Activated effector memory CD4-positive, alpha-beta T cell treated with Interleukin-2 at 50 U/mL for 16 hours (primary cell): ENCODE measurements at places on chromosomes 11 and 22.
A peak's percentile ranks its signal among the peaks of the same experiment; 100 is the strongest.

DNA sequence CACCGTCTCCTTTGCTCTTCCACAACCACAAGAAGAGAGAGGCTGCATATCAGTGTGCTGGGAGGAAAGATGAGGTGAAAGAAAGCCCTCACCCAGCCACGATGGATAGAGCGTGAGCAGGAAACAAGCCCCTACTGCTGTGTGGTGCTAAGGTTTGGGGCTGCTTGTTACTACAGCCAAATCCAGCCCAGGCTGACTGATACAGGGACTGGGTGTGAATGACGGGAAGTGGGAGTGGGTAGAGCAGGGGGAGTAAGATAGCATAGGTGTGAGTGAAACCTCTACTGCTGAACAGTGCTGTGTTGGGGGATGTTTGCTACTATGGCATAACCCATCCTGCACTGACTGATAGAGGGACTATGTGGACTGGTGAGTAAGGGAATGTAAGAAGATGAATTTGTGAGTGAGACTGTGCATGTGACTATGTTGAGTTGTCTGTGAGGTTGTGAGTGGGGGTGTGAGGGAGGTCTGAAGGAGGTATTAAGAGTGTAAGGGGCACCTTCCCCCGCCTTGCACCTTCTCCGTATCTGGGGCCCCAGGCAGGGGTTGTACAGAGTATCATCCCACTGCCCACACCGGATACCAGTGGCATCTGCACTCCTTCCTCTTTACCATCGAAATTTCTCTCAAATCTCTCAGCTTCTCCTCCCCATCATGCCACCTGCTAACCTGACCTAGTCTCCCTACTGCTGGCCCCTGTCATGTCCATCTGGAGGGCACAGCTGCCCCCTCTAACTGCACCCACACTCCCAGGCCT, 91.5 kb downstream of the MN1 start:
- no peak for DNase-seq

GRCh38 chr11:69904161-69904973, 85.2 kb upstream of the FGF3 start:
- DNase-seq, result no peak

DNA sequence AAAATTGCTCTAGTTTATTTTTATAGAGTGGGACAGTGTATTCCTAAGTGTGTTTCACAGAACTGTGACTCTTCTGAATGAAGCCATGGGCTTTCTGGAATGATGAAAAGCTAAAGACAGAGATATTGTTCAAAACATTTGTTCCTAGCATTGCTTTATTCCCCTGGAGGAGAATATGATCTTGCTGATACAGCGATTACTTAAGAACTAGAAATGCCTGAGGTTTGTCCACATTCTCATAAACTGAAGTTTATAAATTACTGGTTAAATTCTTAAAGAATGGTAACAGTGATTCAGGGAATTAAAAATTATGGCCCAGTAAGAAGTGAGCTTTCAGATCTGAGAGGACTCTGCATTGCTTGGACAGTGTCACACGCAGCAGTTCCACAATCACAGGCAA, 690.3 kb downstream of the FAM181B start:
- DNase-seq, result no peak

DNA sequence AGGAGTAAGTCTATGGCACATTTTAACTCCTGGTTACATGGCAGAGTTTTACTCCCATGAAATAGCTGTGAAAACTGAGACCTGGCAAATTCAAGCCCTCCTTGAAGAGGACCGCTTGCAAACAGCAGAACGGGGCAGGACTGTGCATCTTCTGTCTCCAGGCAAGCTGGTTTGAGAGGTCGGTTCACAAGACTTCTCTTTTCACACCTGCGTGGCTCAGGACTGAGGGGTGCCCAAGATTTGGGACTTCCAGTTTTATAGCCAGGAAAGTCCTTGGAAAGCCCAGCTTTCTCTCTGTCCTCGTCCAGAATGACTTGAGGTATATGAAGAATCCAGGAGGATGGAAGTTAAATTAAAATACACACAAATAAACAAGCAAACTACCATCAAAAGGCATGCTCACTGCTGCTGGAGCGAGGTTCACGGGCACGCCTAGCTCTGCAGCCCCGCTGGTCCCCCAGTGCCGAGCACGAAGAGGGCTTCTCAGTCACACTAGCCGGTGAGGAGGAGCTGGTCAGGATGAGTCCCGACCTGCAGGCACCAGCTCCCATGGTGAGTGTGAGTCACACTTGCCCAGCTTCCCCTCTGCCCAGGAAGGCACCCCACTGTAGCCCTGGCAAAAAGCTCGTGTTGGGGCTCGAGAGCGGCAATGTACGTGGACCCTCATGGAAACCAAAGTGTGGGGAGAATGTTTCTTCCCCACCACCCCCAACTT, 1382.4 kb downstream of the BRD1 start:
- DNase-seq, result no peak

- DNase-seq, result no peak
Measured at GRCh38 chr11:35007277-35007676, 90.9 kb downstream of the PDHX start.

GRCh38 chr11:15180212-15180792, 65.6 kb downstream of the INSC start:
- DNase-seq, result no peak

GRCh38 chr11:104169091-104169490, 5.1 kb upstream of the PDGFD start:
- no peak for DNase-seq

- no peak for DNase-seq
Measured at GRCh38 chr11:125588505-125588904, 4.1 kb upstream of the STT3A start.

DNA sequence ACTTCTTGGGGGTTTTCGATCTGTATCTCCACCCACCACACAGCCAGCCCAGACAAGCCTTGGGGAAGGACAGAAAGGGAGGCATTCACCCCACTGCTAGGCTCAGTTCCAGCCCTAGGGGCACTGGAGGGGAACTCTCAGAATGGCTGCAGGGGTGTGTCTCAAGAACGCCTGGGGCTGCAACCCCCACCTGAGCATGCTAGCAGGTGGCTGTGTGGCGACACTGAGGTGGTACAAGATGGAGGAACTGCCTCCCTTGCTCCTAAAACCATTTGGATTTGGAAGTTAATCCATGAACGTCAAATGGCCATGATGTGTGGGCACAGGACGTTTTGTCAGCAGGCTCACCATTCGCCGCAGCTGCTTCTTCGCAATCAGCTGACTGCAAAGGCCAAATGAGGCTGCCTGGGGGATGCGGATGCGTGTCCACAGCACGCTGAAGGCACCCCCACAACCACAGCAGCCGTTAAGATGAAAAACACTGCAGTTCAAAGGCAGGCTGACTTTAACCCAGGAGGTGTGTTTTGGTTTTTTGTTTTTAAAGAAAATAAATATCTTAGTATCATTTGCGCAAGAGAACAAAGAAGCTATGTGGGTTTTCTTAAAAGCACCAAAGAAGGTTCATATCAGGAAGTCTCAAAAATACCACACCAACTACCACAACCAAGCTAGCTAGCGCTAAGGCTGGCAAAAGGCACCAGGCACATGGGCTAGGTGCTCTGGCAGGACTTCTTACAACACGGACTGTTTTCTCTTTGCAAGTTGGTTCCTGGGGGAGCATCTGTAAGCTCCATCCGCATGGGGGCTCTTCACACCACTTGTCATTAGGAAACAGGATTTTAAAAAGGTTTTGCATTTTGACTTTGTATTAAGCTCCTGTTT, 22.2 kb upstream of the NAP1L4 start:
- peak; percentile 72 for DNase-seq

DNA sequence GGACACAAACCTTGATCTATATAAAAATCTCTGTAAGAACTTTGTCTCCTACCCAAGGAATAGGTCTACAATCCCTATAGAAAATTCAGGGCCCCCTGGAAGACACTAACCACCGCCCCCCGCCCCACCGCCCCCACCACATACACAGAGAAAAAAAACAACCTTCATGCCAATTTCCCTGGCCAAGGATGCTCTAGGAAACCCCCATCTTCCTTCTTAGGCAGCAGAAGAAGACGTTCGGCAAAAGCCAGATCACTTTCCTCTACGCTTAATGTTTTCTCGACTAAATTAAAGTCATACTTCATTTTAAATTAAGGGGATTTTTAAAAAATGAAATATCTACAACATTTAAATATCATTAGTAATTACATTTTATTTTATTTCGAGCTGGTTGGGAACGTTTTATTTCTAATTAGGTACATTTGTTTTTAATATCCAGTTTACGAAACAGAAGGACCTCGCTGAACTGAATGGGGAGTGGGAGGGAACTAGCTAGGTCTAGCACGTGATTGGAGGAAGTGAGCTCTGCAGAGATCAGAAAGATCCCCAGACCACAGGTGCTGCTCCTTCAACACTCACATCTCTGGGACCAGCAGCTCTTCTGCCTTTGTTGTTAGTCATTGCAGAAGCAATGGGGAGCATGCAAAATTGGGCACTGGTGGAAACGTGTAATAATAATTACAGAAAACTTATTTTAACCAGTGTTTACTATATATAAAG, 472.3 kb downstream of the MN1 start:
- DNase-seq, result no peak

DNA sequence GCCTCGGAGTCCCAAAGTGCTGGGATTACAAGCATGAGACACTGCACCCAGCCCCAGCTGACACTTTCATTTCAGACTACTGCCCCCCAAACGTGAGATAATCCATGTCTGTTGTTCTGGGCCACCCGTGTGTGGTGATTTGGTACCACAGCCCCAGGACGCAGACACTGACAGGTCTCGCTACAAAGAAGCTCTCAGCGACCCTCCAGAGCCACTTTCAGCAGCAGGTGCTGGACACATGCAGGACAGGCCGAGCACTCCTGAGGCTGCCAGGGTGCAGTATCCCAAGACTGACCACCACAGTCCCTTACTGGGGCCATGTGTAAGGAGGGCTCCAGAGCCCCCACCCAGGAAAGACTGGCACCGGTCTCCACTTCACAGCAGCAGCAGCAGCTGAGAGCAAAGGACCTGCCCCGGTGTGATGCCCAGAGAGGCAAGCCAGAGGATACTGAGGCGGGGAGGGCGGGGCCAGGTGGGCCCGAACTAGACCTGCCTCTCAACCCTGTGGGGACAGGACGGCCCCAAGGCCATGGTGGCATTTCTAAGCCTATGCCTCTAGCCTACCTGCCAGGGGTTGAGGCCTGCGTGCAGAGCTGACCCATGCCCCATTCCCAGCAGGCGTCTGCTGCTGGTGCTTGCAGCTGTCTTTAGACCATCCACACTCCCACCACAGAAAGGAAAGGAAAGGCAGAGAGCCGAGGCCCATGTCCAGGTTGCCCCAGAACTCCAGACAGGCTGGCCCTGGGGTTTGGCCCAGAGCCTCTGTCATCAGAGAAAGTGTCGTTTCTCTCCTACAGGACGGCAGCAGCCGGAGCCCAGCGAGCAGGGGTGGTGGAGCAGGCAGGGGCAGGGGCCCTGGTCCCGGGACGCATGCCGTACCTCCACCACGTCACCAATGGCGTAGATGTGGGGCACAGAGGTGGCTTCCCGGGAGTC, 28.0 kb upstream of the GNB1L start:
- no peak for DNase-seq

DNA sequence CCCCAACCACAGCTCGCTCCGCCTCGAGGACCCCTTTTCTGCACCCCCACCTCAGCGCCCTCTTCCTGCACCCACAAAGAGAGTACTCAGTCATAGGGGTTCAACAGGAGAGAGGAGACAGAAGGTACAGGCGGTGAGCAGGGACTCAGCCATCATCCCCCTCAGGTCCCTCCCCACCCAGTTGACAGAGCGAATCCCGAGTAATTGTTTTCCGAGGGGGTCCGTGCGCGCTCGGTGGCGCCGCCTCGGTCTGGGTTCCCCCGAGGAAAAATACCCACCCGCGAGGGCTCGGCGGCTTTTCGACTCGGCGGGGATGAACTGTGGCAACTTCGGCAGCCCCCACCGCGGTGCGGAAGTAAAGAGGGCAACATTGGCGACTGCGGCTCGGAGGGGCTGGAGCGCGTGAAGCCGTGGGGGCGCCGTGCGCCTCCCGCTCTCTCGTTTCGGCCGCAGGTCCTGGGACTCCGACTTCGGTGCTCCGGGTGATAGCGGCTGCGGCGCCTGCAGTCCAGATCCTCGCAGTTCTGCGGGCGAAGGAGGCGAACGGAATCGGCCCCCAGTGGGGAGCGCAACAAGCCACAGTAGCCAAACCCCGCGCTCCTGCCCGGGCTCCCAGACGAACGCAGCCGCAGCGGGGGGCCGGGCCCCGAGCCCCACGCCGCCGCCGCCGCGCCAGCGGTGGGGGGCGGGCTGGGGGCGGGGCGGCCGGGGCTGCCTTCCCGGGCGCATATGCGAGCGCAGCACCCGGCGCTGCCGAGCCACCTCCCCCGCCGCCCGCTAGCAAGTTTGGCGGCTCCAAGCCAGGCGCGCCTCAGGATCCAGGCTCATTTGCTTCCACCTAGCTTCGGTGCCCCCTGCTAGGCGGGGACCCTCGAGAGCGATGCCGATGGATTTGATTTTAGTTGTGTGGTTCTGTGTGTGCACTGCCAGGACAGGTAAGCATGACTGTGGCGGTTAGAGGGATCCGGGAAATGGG, at the start of gene NELL1:
Gene NELL1 (plus strand): TSS at position 743 of the 976 bp plus-strand sequence.
- no peak for DNase-seq

DNA sequence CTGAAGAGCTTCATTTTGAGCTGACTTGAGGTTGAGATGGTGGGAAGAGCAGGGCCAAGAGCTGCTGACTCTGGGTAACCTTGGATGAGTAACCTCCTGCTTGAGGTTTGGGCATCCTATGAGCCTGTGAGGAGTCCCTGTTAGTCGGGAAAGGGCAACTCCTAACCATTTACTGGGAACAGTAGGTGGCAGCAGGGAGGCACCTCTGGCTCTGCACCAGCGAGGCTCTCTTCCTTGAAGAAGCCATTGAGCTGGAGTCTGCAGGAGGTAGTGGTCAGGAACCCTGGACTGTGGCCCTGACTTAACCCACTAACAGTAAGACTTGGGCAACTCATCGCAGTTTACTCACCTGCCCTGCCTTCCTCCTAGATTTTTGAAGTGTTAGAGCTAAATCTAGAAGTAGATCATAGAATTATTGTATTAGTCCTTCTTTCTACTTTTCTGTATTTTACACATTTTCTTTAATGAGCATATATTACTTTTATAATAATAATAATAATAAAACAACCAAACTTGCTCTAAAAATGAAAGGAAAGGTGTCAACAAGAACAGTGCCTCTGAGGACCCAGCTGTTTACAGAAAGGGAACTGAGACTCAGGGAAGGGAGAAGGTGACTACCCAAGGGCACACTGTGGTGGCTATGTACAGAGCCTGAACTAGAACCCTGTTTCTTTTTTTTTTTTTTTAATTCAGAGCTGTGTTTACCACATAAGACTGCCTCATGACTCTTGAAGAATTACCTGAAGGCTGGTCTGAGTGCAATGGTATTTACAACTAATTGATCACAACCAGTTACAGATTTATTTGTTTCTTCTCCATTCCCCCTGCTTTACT, 47.5 kb downstream of the MEI1 start:
- peak; percentile 26 for DNase-seq

- DNase-seq, result no peak
Measured at GRCh38 chr11:102012946-102013345, 34.3 kb upstream of the CFAP300 start.

- DNase-seq, result no peak
Measured at GRCh38 chr22:48335442-48336139, 1492.1 kb downstream of the BRD1 start.

GRCh38 chr11:48116437-48117228, 100.0 kb upstream of the OR4B1 start:
- no peak for DNase-seq
